ENCODE measurements at places on chromosomes 6 and 20. TPM values are rescaled to one million over a fixed set of nuclear protein-coding genes. Genes with fewer than 3 reads are reported as not detected.

KHDC1 gene
- 9.2 TPM for total RNA-seq

TMEM244 gene
- total RNA-seq, result 0.99 TPM

SNX3 gene
- 67.9 TPM for total RNA-seq

CD109 gene
- total RNA-seq, result 11.2 TPM

FRMD1 gene
- not detected for total RNA-seq

CD164 gene
- 238 TPM for total RNA-seq

MUCL3 gene
- not detected for total RNA-seq

ALDH8A1 gene
- total RNA-seq, result 0.84 TPM
